T-cell (primary cell): ENCODE measurements at places on chromosomes 2 and 18. TPM values are rescaled to one million over a fixed set of nuclear protein-coding genes. Genes with fewer than 3 reads are reported as not detected.

MALL gene
- total RNA-seq, result 0.57 TPM

COL6A3 gene
- 2.3 TPM for total RNA-seq

TAF4B gene
- 9.9 TPM for total RNA-seq

ALPI gene
- not detected for total RNA-seq

RFTN2 gene
- not detected for total RNA-seq

CRYGC gene
- not detected for total RNA-seq

TBR1 gene
- not detected for total RNA-seq

GRCh38 chr18:44039826-44040225 lies 640.9 kb upstream of the SETBP1 start:
- DNase-seq, result no peak

GRCh38 chr2:100252811-100253698 lies 69.2 kb downstream of the LONRF2 start:
- DNase-seq, result no peak

GRCh38 chr2:117635481-117635880 lies 179.0 kb upstream of the DDX18 start:
- no peak for DNase-seq

GRCh38 chr2:40480073-40480472 lies 28.2 kb upstream of the SLC8A1 start:
- no peak for DNase-seq

- DNase-seq, result no peak
Measured at GRCh38 chr18:56089612-56090258, 501.7 kb upstream of the TCF4 start.
